ENCODE measurements at places on chromosomes 11 and 22. TPM values are rescaled to one million over a fixed set of nuclear protein-coding genes. Genes with fewer than 3 reads are reported as not detected.

DNA sequence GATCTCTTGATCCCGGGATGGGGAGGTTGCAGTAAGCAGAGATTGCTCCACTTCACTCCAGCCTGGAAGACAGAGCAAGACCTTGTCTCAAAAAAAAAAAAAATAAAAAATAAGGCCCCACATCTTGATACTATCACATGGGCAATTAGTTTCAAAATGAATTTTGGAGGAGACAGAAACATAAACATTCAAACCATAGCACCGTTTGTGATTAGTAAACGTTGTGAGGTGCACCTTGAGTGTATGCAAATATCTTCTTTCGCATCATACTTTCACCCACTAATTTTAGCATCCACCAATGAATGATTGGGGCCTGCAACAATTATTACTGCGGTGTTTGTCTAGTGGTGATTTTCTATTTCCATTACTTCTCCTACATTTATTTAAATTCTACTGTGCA, 11.0 kb upstream of the SPDYC start:
- H3K36me3 ChIP-seq: no peaks in the 10 kb centered on the region
- no peak for DNase-seq
- no peak overlapping the region for H3K4me3 ChIP-seq
- no peak overlapping the region for H3K27ac ChIP-seq
- H3K4me1 ChIP-seq: no peaks in the 10 kb centered on the region
- no peaks in the 10 kb centered on the region for H3K27me3 ChIP-seq

- H3K4me3 ChIP-seq: no peak overlapping the region
- no peaks in the 10 kb centered on the region for H3K27me3 ChIP-seq
- no peaks in the 10 kb centered on the region for H3K4me1 ChIP-seq
- no peaks in the 10 kb centered on the region for H3K36me3 ChIP-seq
- DNase-seq: no peak
Measured at GRCh38 chr11:16977994-16978315, 36.3 kb downstream of the PLEKHA7 start.

- H3K27ac ChIP-seq: no peak overlapping the region
- no peaks in the 10 kb centered on the region for H3K27me3 ChIP-seq
- DNase-seq: no peak
- no peak overlapping the region for H3K4me3 ChIP-seq
- peaks cover 17% of the 10 kb centered on the region for H3K36me3 ChIP-seq
- H3K4me1 ChIP-seq: peaks cover 11% of the 10 kb centered on the region
Measured at GRCh38 chr22:43994416-43994815, 29.7 kb upstream of the PARVB start.

DNA sequence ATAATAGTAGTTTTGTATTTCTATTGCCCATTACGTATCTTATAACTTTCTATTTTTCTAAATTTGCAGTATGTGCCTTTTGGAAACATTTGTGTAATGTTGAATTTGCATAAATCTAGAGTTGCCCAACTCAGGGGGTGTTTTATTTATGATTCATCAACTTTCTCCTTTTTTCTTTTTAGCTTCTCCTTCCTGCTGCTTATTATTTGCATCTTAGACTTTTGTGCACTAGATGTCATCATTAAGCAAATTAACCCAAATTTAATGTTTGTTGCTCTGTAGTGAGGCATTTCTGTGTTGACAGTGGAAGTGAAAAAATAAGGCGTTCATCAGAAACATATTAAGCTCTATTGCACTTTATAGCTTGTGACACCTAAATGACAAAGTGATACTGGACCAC, 56.2 kb upstream of the ZBED5 start:
- H3K4me1 ChIP-seq: no peaks in the 10 kb centered on the region
- H3K27me3 ChIP-seq: no peaks in the 10 kb centered on the region
- H3K36me3 ChIP-seq: no peaks in the 10 kb centered on the region
- H3K27ac ChIP-seq: no peak overlapping the region
- no peak overlapping the region for H3K4me3 ChIP-seq

DNA sequence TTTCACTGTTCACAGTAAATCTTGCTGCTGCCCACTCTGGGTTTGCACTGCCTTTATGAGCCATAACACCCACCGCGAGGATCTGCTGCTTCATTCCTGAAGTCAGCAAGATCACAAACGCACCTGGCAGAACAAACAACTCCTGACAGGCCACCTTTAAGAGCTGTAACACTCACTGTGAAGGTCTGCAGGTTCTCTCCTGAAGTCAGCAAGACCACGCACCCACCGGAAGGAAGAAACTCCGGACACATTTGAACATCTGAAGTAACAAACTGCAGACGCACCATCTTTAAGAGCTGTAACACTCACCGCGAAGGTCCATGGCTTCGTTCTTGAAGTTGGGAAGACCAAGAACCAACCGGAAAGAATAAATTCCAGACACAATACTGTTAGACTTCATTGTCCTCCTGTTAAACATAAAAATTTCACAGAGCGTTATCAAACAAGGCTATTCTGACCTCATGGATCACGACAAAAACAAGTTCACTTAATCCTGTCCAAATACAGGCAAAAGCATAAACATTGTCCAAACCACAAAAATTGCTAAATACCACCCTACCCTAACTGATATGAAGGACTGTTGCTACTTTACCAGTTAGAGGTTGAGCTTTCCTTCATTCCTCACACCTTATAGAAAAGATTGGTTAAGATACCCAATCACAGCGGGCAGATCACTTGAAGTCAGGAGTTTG, 3.0 kb upstream of the CCDC117 start:
- no peak for DNase-seq
- no peaks in the 10 kb centered on the region for H3K36me3 ChIP-seq
- H3K4me3 ChIP-seq: no peak overlapping the region
- H3K4me1 ChIP-seq: peaks cover 14% of the 10 kb centered on the region
- H3K27me3 ChIP-seq: no peaks in the 10 kb centered on the region
- no peak overlapping the region for H3K27ac ChIP-seq

DNA sequence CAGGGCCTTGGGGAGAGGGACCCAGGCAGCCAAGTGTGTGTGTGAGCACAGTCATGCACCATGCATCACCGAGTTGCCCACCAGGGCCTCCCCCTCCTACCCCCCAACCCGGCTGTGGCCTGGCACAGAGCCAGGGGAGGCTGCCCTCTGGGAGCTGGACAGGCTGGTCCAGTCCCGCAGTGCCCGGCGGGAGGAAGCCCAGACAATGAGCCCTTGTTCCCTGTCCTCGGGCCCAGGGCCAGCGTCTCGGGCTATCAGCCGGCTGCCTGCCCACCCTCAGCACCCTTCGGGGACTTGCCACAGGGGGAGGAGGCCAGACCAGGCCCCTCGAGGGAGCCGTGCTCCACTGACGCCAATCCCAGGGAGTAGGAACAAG, 4.5 kb downstream of the LRRC75B start:
- no peaks in the 10 kb centered on the region for H3K36me3 ChIP-seq
- no peak overlapping the region for H3K27ac ChIP-seq
- DNase-seq: no peak
- no peak overlapping the region for H3K4me3 ChIP-seq
- peaks cover 4% of the 10 kb centered on the region for H3K4me1 ChIP-seq

GRCh38 chr11:2675540-2675939, 24.3 kb downstream of the KCNQ1OT1 start:
- H3K36me3 ChIP-seq: no peaks in the 10 kb centered on the region
- no peaks in the 10 kb centered on the region for H3K4me1 ChIP-seq
- no peak for DNase-seq
- no peak overlapping the region for H3K27ac ChIP-seq

- no peak overlapping the region for H3K27ac ChIP-seq
- DNase-seq: no peak
- no peaks in the 10 kb centered on the region for H3K36me3 ChIP-seq
- no peak overlapping the region for H3K4me3 ChIP-seq
Measured at GRCh38 chr22:25558341-25558740, 6.1 kb upstream of the GRK3 start.

GRCh38 chr11:66687831-66688281, 10.2 kb upstream of the RBM4B start:
- no peak overlapping the region for H3K27ac ChIP-seq
- DNase-seq: no peak
- H3K4me1 ChIP-seq: no peaks in the 10 kb centered on the region
- H3K27me3 ChIP-seq: no peaks in the 10 kb centered on the region

CNGA4 gene
- not detected for polyA plus RNA-seq

BCR gene
- polyA plus RNA-seq: 27.0 TPM

CRYAB gene
- polyA plus RNA-seq: not detected

FOLR2 gene
- polyA plus RNA-seq: not detected
